ENCODE measurements at places on chromosomes 5 and 9.

- no peak for DNase-seq
Measured at GRCh38 chr5:65539827-65540226, 23.1 kb downstream of the CENPK start.

- no peak for DNase-seq
Measured at GRCh38 chr9:108473209-108474112, 382.3 kb downstream of the ACTL7B start.

- DNase-seq: no peak
Measured at GRCh38 chr9:86141843-86142242, 42.5 kb upstream of the GOLM1 start.

DNA sequence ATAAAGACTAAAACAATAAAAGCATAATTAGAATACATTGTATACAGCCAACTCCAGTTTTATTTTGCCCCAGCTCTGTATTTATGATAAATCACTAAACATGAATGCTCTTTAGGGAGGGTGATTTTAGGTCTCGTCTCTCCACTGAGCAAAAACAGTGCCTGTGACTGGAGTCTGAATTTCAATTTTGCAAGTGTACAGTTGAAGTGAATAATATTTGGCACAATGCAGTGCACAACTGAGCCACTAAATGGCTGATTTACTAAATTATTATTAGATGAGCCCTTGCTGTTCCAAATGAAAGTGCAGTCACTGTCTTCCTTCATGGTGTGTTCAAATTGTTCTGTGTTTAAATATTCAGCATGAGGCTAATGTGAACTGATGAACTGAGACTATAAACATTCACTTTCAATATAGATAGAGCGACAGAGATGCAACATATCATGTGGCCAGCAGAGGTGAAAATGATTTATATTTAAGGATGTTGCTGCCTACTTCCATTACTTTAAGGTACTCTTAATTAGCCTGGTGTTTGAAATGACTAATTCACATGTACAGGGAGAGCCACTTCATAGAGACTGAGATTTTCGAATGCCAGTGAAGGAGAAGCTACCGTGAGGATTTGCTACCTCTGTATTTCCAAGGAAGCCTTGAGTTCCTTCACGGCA, 375.1 kb downstream of the EBF1 start:
- DNase-seq: no peak

DNA sequence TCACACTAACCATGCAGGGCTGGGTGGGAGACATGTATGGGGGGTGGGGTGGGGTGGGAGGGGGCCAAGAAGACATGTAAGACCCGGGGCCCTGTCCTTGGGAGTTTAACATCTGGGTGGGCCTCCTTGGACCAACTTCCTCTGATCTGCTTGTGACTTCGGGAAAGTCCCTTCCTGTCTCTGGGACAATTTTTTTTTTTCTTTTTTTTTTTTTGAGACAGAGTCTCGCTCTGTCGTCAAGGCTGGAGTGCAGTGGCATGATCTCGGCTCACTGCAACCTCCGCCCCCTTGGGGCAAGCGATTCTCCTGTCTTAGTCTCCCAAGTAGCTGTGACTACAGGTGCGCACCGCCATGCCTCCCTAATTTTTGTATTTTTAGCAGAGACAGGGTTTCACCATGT, 23.8 kb upstream of the IER5L start:
- DNase-seq: no peak

DNA sequence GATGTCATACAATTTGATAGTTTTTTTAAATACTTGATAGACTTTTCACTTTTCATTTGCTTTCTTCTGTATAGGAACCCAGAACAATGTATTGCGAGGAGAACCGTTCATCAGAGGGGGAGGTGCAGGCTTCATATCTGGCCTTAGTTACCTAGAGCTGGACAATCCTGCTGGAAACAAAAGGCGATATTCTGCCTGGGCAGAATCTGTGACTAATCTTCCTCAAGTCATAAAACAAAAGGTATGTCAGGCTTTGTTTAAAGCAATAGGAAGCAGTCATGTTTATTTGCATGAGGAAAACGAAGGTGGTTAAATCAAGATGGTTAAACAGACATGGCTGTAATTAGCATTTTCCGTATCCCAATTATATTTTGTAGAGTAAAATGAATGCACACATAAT, 46.0 kb downstream of the C7 start:
- no peak for DNase-seq

- no peak for DNase-seq
Measured at GRCh38 chr5:171115519-171115918, 193.5 kb upstream of the TLX3 start.

DNA sequence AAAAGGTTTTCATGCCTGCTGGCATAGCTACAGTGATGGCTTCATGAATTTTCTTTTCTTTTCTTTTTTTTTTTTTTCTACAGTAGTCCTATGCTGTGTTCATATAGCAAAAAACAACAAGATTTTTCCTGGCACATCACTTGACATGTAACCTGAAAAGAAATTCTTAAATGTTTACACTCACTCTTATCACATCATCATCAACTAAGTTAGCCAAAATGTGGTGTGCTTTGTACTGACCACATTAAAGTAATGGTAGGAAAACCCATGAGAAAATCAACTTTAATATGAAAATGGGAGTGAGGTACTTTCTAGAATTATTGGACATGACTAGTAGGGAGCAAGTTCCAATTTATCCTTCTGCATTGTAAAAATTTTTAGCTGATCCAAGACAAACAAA, 146.7 kb downstream of the SSBP2 start:
- no peak for DNase-seq

- DNase-seq: no peak
Measured at GRCh38 chr9:17875886-17876285, 297.0 kb downstream of the SH3GL2 start.

- no peak for DNase-seq
Measured at GRCh38 chr5:83058726-83059125, 18.5 kb downstream of the TMEM167A start.

DNA sequence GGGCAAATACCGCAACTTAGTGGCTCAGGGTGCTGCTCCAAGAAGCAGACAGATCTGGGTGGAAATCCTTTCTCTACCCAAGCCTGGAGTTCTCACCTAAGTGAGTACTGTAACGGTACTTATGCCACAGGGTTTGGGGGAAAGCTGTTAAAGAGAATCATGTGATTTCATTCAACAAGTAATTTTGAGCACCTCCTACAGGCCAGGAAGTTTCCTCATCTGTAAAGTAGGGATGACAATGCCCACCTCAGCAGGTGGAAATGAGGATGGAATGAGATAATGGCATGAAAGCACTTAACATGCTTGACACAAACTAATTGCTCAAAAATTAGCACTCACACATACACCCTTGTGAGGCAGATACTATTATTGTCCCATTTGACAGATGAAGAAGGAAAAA, 114.1 kb downstream of the JAKMIP2 start:
- DNase-seq: no peak

- DNase-seq: no peak
Measured at GRCh38 chr9:104972242-104972866, 44.4 kb upstream of the ABCA1 start.

DNA sequence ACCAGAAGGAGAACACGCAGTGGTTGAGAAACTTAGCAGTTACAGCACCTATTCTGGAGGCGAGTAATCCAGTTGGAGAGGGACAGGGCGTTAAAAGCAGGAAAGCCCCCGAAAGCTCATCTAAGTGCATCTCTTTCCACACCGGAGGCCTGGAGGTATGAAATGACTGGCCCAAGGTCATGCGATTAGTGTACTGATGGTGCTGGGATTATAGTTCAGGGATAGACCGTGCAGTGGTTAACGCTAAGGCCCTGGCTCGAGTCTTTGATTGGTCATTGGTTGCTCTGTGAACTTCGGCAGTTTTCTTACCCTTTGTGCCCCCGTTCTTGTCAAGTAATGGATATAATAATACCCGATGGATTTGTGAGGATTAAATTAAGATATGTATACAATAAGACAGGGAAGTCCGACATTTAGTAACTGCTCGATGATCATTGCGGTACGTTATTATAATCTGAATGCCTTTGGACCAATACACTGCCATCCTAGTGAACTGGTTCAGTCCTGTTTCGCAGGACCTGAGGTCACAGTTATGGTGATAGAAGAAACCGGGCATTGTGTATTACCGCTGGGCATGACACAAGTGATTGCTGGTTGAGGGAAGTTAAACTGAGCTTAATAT, 960 bp downstream of the CANX start:
- DNase-seq: no peak

DNA sequence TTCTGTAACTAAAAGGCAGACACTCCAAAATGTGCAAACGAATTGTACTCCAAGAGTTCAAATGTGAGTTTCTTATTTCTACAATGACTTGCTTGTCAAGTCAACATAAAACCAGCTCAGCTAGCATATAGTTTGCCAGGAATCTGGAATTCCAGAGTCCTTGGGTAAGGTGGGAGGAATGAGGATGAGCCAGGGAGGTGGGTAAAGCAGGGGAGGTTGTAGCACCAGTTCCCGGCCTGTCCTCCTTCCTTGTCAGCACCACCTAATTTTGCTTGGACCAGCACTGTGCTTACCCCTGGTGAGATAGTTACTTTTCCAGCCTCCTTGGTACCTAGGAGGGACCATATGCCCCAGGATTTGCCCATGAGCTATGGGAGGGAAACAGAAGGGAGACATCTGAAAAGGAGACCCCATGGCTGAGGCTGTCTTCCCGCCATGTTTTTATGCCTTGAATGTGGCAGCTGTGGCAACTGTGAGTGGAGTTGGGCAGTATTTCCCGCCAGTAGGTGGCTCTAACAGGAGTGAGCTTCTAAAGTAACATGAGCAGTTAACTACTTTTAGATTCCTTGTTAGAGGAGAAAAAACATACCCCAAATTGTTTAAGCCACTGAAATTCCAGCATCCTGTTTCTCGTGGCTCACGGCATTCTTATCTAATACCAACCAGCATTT, 302.5 kb downstream of the TENT4A start:
- DNase-seq: no peak

DNA sequence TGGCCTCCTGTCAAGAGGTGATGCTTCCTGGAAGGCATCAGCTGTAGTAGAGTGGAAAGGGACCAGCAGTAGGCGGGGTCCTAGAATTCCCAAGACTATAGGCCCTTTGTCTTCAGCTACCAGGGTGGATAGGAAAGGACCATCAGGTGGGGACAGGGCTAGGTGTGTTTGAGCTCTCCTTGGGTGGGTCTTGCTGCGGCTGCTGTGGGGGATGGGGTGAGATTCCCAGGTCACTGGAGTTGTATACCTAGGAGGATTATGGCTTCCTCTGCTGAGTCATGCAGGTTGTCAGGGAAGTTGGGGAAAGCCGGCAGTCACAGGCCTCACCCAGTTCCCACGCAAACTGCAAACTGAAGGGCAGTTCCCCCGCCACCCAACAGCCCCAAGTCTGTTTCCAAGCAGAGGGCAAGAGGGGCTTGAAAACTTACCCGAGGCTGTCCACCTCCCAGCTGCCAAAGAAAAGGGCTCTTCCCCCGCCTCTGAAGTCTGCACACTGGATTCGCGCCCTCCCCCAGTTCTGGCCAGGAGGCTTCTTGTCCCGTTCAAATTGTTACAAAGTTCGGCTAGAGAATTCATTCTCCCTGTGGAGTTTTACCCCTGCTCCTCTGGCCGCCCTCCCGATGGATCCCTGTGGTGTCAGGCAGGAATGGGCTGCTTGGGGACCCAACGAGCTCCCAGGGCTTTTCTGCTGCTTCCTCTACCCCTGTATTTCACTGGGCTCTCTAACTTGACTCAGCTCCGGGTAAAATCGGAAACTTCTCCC, 23.0 kb upstream of the ECM2 start:
- DNase-seq: no peak

- no peak for DNase-seq
Measured at GRCh38 chr9:36316611-36317317, 58.5 kb upstream of the GNE start.

GRCh38 chr9:103804077-103804735, 289.9 kb upstream of the SMC2 start:
- no peak for DNase-seq

DNA sequence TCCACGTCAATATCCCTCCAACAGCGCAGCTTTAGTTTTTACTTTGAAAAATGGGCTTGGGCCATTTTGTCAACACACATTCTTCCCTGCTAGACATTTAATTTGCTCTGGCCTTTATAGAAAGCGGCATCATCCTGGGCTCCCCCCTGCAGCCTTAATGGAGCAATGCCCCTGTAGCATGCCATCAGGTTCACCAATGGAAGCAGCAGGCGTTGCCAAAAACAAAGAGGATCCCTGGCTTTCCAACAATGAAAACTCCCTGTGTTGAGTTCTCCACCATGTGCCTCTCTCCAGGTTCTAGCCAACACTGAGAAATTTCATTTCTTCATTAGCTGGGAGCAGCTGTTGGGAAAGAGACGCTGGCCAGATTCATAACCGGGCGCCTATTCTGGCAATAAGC, 139.5 kb downstream of the ZNF622 start:
- no peak for DNase-seq

DNA sequence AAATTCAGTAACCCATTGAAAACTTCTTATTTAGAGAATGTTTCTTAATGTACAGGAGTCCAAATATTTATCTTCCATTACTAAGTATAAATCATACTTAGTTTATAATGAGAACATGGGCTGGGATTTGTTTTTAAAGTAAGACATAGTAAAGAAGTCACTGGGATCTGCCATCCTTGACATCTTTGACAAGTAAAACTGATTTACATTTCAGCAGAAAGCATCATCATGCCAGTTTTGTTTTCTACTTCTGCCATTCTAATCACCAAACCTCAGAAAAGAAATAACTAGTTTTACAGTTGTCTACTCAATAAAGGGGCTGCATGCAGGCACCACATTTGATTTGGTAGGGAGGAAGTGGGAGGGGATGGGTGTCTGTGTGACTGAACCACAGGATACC, 221.7 kb upstream of the PPP1R2B start:
- DNase-seq: no peak

- no peak for DNase-seq
Measured at GRCh38 chr5:72498284-72498683, 8.9 kb downstream of the ZNF366 start.

DNA sequence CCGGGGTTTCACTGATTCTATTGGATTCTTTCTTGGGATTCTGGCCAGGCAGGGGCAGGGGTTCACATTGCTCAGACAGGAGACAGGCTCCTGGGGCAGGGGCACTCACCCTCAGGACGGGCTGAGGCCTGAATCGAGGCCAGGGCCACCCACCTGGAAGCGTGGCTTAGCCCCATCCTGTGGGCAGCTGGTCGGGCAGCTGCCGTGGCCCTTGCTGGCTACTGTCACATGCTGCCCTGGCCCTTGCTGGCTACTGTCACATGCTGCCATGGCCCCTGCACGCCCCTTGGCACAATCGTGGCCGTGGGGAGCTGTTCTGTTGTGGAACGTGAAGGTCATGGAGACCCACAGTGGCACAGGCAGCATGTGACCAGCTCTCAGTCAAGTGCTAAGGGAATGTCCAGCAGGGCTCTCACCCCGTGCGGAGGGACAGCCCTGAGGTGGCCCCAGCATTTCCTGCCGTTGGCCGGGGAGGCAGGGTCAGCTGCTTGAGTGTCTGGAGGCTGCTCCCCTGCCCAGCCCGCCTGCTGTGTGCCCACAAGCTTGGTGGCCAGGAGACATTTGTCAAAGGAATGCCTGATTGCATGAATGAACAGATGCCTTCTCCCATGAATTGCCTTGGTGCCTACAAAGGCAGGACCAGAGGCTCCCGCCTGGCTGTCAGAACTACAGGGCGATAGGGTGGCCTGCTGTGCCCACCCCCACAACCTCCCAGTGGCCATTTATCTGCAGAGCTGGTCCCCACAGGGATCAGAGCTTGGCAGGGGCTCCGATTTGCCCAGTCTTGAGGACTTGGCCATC, 16.9 kb upstream of the TMEM250 start:
- no peak for DNase-seq

All from SIG-M5 (cell line).